ENCODE measurements at places on chromosomes 2 and 18.
A peak's percentile ranks its signal among the peaks of the same experiment; 100 is the strongest.

- DNase-seq, result no peak
Measured at GRCh38 chr2:108364676-108365297, 13.0 kb upstream of the SULT1C4 start.

DNA sequence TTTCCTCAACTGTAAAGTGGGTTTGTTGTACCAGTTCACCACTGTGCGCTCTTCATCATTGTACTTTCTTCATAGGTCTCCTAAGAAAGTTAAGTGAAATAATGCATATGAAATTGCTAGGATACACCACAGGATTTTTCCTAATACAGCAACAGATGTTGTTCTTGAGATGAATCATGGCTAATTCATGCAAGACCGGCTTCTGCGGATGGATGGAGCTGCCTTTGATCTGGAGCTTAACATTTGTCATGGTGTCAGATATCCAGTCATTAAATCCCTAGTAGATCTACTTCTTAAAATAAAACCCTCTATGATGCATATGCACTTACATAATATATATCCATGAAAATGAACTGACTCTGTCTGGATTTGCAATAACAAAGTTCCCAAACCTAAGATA, 114.1 kb downstream of the COL6A3 start:
- DNase-seq, result no peak

- no peak for DNase-seq
Measured at GRCh38 chr2:44237221-44237620, 38.1 kb upstream of the SLC3A1 start.

GRCh38 chr2:152861349-152861942, 143.0 kb downstream of the ARL6IP6 start:
- DNase-seq, result no peak

DNA sequence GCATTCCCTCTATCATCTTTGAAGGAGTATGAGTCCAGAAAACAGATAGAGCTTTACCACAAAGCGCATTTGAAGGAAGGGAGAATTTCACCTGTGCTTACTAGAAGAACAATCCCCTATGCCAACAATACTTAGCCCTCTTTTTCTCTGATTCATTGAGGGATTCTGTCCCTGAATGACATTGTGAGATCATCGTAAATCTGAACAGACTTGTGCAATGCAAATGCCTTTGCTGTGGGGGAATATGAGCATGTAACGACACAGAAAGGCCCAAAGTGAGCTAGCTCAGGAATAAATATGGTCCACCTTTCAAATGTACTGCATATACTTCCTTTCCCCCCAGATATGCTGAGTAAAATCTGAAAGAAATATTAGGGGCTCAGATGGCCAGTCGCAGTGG, 67.6 kb downstream of the SCN1A start:
- no peak for DNase-seq

DNA sequence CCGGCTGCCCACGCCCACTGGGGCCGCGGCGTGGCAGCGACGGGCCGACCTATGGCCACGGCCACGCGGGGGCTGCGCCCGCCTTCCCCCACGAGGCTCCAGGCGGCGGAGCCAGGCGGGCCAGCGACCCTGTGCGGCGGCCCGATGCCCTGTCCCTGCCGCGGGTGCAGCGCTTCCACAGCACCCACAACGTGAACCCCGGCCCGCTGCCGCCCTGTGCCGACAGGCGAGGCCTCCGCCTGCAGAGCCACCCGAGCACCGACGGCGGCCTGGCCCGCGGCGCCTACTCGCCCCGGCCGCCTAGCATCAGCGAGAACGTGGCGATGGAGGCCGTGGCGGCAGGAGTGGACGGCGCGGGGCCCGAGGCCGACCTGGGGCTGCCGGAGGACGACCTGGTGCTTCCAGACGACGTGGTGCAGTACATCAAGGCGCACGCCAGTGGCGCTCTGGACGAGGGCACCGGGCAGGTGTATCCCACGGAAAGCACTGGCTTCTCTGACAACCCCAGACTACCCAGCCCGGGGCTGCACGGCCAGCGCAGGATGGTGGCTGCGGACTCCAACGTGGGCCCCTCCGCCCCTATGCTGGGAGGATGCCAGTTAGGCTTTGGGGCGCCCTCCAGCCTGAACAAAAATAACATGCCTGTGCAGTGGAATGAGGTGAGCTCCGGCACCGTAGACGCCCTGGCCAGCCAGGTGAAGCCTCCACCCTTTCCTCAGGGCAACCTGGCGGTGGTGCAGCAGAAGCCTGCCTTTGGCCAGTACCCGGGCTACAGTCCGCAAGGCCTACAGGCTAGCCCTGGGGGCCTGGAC, 253.2 kb downstream of the GLI2 start:
- no peak for DNase-seq

GRCh38 chr2:131115752-131116151, 10.6 kb downstream of the PLEKHB2 start:
- DNase-seq, result no peak

GRCh38 chr2:100742277-100743254, 77.4 kb upstream of the NPAS2 start:
- no peak for DNase-seq

GRCh38 chr2:83574614-83575013, 884.5 kb downstream of the SUCLG1 start:
- DNase-seq, result no peak

GRCh38 chr2:230658877-230659652, 53.6 kb upstream of the CAB39 start:
- DNase-seq, result peak; percentile 43
